Left renal cortex interstitium (tissue), 4 donors: ENCODE measurements at places on chromosomes 11 and 22. TPM values are rescaled to one million over a fixed set of nuclear protein-coding genes. Genes with fewer than 3 reads are reported as not detected.

C11orf87 gene
- polyA plus RNA-seq, result 0.29 TPM

KRTAP5-10 gene
- 0.36 TPM for polyA plus RNA-seq

SPI1 gene
- 6.7 TPM for polyA plus RNA-seq

ARFIP2 gene
- 84.0 TPM for polyA plus RNA-seq

FGF4 gene
- not detected for polyA plus RNA-seq

MORC2 gene
- 36.1 TPM for polyA plus RNA-seq

KDM4D gene
- polyA plus RNA-seq, result 2.3 TPM

SNX32 gene
- 2.5 TPM for polyA plus RNA-seq
